ENCODE measurements at places on chromosomes 2 and 18. TPM values are rescaled to one million over a fixed set of nuclear protein-coding genes. Genes with fewer than 3 reads are reported as not detected.
A peak's percentile ranks its signal among the peaks of the same experiment; 100 is the strongest.

The SERPINB7 gene
- 10.0 TPM for total RNA-seq

The SOX11 gene
- under 0.01 TPM for total RNA-seq

The WNT10A gene
- 0.72 TPM for total RNA-seq

The RASGRP3 gene
- 13.4 TPM for total RNA-seq

The LRP2 gene
- total RNA-seq = not detected

The FAP gene
- total RNA-seq = 142 TPM

The LCT gene
- not detected for total RNA-seq

The PRKAG3 gene
- total RNA-seq = not detected

- no peak for DNase-seq
Measured at GRCh38 chr2:204727368-204727767, 182.1 kb downstream of the PARD3B start.

DNA sequence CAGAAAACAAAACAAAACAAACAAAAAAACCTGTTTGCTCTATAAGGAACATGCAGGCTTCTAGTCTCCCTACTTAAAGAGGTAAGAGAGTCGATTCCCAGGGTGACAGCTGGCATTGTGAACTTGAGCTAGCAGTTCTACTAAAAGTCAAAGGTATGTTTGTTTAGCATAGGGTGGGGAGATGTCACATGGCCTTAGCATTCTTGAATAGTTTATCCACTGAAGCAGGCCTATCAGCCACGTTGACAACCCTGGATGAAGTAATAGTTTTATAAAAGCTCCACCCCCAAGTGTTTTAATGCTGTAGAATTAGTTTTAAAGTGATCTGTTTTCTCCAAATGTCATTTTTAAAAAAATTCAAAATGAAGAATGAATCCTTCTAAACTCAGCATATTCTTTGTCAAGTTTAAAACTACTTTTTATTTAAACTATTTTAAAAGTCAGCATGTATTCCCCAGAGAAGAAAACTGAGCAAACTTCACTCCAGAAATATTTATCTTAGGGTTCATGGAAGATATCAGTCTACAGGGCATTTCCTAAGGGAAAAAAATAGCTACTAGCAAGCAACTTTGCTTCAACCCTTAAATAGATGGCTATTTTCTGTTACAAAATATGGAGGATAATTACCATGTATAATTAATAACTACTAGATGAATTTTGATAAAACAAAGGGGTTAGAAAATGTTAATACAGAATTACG, 1.7 kb downstream of the MYOM1 start:
- no peak for DNase-seq

DNA sequence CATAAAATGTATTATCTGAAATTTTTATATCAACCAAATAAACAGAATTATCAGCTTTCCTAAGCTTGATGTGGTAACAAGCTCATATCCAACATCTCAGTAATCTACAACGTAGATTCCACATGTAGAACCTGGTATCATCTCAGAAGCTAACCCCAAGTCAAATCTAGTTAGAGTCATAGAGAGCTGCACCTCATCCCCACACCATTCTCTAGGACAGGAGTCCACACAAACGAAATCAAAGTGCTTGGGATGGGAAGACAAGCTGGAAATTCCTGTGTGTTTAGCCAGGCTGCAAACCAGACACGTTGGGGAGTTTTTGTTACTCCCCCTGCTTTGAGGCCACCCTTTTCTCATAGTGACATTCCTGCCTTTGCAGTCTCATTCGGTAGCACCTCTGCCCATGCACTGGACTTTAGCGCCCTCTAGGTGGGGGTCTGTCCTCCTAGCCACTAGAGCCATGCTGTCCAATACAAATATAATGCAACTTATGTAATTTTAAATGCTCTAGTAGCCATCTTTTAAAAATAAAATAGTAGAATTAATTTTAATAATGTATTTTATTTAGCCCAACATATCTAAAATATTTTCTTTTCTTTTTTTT, 28.1 kb upstream of the SATB2 start:
- DNase-seq = peak; percentile 71

- DNase-seq = peak; percentile 11
Measured at GRCh38 chr2:220445429-220446105, 818.1 kb downstream of the SLC4A3 start.

DNA sequence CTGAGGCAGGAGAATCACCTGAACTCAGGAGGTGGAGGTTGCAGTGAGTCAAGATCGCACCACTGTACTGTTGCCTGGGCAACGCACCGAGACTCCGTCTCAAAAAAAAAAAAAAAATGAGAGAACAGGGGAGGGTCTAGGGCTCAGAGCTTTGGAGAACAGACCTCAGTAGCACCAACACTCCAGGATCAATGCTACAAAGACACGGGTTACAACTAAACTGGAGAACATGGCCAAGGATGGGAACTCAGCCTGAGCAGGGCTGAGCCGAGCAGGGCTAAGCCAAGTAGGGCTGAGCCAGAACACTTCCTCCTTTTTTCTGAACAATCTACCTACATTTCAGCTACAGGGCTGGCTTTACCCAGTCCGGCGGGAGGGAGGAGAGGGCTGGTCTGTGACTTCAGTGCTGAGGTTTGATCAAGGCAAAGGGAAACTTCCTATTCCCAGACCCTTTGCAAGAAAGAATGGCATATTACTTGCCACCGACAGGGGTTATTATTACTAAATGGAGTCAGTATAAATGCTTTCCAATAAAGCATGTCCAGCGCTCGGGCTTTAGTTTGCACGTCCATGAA, 2.9 kb upstream of the CASP8 start:
- DNase-seq = no peak

DNA sequence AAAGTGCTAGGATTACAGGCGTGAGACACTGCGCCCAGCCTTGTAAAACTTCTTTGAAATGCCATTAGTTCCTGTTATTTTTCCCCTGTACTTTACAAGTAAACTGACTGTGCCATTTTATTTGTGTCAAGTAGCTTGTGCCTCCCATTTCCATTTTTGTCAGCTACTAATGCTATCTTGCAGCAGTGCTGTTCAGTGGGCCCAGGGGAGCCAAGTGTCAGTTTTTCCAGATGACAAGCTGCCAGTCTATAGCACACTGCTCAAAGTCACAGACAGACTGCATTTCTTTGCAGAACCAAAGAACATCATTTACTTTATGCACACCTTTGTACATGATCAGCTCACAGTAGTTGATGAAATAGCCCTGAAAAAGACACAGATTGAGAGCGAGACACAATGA, 901.3 kb upstream of the CDH2 start:
- DNase-seq = no peak

DNA sequence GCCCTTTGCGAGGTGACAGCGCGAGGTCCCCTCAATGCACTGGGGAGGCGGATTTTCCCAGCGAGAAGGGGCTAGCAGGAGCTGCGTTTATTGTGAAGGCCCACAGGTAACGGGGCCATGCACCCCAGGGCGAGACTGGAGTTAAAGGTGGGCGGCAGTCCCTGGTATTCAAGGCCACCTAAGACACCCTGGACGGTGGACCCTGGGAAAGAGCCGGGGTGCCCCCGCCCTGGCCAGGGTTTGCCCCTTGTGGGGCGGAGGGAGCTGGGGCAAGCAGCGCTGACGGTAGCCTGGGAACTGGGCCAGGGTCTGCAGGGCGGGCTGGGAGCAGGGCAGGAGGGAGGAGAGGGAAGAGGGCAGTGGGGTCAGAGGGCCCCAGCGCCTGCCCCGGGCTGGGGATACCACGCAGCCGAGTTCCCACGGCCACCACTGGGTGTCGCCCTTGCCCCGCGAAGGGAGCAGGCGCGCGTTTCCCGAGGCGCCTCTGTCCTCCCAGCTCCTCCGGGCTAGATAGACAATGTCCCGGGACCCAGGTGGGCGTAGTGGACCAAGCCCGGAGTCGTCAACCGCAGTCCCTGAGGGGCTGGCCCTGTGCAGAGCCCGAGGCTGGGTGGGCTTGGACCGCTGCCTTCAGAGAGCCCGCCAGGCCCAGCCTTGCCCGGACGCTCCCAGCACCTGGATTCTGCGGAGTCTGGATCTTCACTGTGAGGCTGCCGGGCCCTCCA, 80.2 kb downstream of the SMAD4 start:
- DNase-seq = peak; percentile 10

- no peak for DNase-seq
Measured at GRCh38 chr2:212943351-212943750, 208.1 kb downstream of the IKZF2 start.

DNA sequence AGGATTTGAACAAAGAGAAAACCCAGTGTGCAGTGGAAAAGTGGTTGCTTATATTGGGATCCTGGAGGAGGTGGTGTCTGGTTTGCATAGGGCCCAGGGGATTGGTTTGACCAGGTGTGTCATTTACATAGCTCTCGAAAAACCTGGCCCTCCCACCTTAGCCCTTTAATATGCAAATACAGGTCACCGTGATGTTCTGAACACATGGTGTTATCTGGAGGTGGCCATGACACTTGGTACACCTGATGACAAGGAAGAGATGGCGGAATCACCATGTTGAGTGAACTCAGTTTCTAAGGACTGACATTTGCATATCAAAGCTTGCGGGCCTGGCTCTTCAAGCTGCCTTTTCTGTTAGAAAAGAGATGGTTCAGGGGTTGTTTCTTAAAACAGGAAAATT, 2.3 kb upstream of the NAPG start:
- no peak for DNase-seq

DNA sequence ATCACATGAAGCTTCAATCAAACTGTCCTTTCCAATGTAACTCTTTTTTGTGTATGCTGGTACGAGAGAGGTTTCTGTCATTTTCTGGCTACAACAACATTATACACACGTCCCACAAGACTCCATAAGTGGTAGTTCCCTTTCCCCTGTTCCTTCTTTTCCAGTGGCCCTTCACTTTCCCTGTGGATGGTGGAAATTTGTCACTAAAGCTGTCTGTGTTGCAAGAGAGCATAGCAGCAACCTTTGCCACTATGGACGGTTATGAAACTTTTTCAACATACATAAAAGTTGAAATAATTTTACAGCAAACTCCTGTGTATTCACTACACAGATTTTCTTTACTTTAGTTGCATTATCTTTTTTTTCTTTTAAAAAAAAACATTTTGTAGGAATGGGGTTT, 18.7 kb downstream of the DBI start:
- no peak for DNase-seq

- DNase-seq = peak; percentile 44
Measured at GRCh38 chr2:240021488-240022104, 3.5 kb downstream of the NDUFA10 start.

GRCh38 chr18:25675123-25675850, 323.3 kb upstream of the ZNF521 start:
- DNase-seq = no peak

GRCh38 chr18:35775887-35776286, 194.3 kb downstream of the GALNT1 start:
- DNase-seq = peak; percentile 19

DNA sequence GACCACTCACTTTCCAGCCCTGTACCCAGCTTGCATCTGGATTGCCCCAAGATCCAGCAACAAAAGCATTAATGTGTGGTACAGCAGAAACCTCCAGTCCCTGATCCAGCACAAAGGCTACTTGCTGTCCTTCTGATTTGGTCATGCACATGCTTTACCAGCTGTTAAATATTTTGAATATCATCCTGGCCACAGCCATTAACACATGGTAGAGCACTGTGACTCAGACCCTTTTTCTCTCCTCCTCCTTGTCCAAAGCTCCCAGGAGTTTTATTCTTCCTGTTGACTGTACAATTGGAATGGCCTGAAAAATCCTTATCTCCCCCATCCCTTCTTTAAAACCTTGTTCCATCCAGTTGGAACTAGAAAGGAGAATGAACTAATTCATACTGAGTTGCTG, 419.7 kb upstream of the TNP1 start:
- DNase-seq = peak; percentile 96

- peak; percentile 9 for DNase-seq
Measured at GRCh38 chr2:48341551-48342133, 188.3 kb upstream of the STON1 start.

- no peak for DNase-seq
Measured at GRCh38 chr2:212274215-212274614, 264.4 kb downstream of the ERBB4 start.

- DNase-seq = no peak
Measured at GRCh38 chr2:85243101-85244072, 84.4 kb downstream of the TGOLN2 start.

- no peak for DNase-seq
Measured at GRCh38 chr2:182717416-182717815, 1.4 kb downstream of the DNAJC10 start.

- DNase-seq = no peak
Measured at GRCh38 chr2:230722207-230722885, 9.7 kb downstream of the CAB39 start.

DNA sequence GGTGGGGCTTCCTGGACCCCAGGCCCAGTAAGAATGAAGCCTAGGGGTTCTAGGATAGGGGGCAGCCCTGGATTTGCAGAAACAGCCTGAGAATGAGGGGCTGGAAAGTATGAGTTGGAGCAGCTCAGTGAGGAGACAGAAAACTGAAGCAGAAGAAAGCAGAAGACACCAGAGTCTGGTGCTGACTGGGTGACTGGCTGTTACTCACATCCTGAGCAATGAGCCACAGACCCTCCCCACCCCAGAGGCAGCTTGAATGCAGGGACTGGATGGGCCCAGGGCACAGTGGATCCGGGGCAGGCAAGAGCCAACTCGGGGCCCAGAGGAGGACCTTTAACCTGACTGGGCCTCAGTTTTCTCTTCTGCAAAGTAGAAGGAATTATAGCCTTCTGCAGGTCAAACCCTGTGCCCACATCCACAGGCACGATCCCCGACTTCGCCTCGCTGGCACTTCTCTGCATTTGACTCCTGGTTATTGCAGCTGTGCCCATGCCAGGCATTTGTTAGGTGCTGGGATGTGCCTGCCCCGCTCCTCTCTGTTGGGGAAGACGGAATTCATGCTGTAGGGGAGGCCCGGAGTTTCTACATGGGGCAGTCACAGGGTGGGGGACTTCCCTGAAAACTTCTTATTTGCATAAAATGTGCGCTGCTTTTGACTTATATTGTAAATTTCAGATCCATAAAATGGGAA, 8.5 kb downstream of the STEAP3 start:
- DNase-seq = peak; percentile 78

DNA sequence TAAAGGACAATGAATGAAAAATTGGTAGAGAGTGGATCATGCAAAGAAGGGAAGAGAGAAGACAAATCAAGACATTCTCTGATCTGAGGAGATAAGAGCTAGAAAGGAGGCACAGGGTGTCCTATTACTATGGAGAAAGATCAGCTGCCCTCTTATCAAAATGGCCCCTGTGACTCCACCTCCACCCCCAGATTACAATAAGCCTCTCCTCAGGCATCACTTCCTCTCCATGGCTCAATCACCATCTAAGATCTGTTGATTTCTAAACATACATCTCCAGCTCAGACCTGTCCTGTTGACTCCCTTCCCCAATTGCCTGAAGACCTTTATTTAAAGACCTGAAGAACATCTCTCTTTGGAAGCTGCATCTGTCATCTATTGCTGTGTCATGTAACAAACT, 43.2 kb downstream of the SP100 start:
- DNase-seq = no peak

- no peak for DNase-seq
Measured at GRCh38 chr2:37653805-37654378, 17.6 kb downstream of the CDC42EP3 start.

All from RPMI7951 (cell line).